ENCODE measurements at places on chromosomes 2 and 18.

DNA sequence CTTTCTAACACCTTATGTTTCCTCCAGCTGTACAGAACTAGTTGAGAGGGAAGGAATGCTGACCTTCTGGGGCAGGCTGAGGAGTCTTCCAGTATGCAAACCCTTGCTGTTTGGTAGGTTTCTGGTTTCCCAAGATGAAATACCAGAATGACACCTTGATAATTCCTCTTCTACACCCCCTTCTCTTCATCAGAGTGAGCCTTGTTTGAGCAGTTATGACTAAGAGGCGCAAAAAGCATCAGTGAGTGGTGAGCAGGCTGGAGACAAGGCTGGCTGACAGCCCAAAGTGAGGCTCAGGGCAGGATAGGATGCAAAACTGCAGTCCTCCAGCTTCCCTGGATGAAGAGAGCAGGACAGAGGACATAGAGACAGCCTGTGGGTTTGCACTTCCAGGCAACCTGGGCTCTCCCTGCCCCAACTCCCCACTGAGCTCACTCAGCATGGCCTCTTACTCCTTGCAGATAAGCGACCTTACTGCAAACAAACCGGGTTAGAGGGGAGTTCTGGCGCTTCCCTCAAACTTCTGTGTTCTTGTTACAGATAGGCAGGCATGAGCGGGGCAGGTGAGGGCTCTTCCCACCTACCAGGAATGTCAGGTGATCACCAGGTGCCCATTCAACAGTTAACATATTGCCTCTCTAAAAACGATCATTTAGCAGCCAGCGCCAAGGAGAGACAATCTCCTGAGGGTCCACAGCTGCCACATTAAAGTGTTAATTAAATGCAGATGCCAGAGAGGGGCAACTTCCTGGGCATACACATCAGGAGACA is 5.4 kb downstream of the MPPE1 start:
- DNase-seq, result no peak

DNA sequence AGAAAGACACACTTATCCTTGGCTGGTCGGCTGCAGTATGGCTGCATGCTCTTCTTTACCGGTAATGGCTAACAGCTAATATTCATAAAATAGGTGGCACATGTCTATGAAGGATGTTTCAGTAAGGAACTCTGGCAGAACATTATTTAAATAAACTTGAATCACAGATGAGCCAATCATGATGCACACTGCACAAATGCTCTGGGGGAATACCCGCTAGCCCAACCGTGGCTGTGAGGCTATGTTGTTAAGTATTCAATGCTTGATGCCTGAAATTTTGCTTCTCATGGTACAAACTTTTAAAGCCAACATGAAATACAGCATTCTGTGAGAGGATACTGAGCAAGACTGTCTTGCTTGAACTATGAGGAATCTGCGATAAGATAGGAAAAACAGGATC is 505.8 kb downstream of the ZEB2 start:
- no peak for DNase-seq

- no peak for DNase-seq
Measured at GRCh38 chr2:45237850-45238542, 228.7 kb upstream of the SIX2 start.

DNA sequence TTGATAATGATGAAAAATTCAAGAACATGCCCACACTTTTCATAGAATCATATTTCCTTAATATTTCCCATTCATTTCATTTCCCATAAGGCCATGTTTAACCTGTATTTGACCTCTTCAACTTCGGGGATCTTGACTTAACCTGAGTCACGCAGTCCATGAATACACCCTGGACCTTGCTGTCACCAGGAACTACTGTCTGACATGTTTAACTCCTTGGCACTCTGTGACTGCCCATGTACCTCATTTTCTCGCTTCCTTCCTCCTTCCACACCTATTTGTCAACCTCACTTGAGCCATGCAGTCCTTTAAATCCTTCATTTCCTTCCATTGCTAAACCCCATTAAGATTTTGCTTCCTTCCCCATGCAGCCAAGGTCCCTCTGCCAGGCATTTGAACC is 16.3 kb downstream of the ABCB11 start:
- DNase-seq, result no peak

- no peak for DNase-seq
Measured at GRCh38 chr2:7829241-7829640, 852.6 kb upstream of the ID2 start.

DNA sequence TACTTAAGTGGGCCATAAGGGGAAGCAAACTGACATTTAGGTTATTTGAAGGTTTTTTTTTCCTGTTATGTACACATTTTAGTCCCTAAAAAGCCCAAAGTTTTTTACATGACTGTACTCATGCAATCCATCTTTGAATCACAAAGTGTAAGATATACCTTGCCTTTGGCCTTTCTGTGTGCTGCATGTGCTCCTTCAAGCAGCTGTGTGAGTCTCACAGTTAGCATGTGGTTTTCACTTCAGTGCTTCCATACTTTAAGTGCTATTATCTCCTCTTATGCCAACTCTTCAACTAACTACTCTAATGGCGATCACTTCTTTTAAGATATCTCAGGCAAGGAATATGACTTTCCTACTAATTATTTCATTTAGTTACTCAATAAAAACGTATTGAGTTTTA is 597.1 kb upstream of the ACVR2A start:
- no peak for DNase-seq

DNA sequence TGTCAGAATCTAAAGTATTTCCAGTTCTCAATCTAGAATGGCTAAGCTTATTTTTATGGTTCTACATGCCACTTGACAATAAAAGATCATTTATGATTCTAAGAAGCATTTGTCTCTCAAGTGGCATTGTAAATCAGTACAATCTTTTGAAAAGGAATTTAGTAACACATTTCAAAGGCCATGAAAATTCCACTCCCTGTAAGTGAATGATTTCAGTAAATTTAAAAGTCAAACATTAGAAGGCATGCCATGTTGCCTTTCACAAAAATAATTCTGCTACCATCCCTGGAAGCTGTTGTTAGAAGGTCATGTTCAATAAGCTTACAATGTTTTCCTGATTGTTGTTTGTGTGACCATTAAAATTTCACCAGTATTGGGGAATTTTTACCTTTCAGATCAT is 142.9 kb downstream of the RPIA start:
- no peak for DNase-seq

DNA sequence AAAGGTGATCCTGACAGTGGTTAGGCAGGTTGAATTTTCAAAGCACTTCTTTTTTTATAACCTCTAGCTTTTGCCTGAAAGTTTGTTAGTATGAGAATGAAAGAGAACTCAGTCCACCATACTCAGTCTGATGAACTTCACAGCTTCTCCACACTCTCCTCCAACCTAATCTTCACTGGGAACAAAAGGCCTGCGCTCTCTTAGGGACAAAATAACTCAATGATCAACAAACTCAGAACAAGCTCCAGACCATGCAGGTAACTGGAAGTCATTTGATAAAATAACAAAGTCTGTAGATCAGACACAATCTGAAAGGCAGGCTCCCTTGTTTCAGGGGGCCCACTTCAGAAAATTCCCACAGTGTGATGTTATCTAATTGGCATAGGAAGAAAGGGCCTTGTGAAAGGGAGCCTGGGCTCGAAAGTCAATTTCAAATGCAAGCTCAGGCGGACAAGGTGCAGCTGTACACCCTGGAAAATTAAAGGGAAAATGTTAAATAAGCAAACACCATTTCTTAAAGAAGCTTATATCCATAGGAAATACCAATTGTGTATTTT is 142.2 kb downstream of the STK39 start:
- DNase-seq, result no peak

GRCh38 chr2:13611939-13612338 is 895.2 kb downstream of the TRIB2 start:
- no peak for DNase-seq

DNA sequence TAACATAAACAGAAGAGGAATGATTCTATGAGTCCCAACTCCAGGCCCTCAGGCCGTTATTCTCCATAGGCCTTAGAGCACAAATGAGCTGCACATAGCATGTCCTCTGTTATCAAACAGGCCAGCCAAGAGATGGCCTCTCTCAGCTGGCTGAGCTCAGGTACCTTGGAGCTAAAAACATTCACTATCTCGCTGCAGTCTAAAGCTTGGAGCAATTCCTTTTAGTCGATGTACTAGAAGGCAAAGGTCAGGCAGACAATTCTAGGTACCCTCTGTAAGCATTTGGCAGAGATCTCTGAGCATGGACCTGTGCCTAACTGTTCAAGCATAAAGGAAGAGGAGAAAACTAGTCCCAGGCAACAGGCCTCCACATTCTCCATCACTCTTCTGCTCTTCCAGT is 38.0 kb upstream of the ATL2 start:
- no peak for DNase-seq

GRCh38 chr2:51976623-51977022 is 944.7 kb upstream of the NRXN1 start:
- DNase-seq, result no peak

DNA sequence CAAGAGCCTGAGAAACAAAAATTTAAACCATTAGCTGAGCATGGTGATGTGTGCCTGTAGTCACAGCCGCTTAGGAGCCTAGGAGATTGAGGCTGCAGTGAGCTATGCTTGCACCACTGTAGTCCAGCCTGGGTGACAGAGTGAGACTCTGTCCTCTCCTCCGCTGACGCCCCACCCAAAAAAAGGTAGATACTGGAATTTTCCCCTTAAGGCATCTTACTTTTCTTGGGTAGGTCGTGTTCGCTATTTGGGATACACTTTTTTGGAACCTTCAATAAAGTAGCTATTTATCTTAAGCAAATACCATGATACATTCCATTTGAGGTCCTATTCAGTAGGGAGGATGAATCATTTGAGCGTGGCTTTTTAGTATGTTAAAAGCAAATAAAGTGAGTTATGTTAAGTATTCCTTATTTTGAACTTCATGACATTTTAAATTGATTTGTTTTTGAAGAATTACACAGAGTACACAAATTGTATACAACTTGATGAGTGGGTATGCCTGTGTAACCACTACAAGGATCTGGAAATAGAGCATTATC is 38.7 kb downstream of the RALBP1 start:
- no peak for DNase-seq

DNA sequence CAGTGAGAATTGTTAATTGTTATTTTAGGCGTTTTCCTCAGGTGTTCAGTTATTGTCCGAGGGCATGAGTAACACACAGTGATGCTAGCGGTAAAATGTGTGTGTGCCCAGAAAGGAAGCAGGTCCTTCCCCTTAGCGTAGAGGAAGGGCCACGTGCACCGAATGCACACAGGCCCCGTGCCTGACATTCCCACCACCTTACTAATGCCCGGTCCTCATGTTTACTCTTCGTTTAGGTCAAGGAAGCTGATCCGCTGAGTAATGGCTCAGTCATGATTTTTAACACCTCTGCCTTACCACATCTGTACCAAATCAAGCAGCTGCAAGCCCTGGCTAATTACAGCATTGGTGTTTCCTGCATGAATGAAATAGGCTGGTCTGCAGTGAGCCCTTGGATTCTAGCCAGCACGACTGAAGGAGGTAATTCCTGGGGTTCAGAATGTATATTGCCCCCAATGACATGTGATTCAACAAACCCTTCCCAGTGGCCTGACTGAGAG is 76.7 kb downstream of the MERTK start:
- DNase-seq, result no peak

- DNase-seq, result no peak
Measured at GRCh38 chr18:67980241-67980640, 463.7 kb upstream of the DSEL start.

DNA sequence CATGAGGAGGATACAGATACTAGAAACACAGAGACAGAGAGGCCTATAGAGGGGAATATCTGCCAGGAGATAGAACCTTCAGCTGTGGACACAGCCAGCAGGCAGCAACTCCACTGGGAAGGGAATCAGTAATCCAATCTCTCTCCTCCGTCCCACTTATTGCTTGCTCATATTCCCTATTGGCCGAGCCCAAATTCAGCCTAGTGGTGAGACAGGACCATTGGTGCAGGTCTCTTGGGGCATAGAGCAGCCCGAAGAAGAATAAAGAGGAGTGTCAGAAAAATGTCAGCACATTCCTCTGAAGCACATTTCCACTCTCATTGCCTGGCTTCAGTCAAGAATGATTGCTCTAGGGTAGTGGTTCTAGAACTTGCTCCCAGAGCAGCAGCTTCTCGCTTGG is 1091.5 kb upstream of the GYPC start:
- DNase-seq, result no peak

DNA sequence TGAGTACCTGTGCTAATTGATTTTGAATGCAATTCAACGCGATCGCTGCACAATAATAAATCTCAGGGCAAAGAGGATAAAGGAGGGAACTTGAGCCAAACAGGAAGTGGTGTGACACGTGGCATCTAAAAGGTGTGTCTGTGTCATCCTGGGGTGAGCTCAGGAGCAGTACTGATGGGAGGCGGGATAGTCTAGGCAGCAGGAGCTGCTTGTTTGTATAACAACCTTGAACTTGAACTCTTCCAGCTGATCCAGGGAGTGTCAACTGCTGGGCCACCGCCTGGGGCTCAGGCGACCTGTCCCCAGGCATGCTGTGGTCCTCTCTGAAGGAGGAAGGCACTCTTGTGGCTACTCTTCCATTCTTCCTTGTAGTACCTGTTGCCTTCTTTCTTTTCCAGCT is 61.2 kb downstream of the BOD1L2 start:
- DNase-seq, result no peak

- DNase-seq, result no peak
Measured at GRCh38 chr2:174688079-174688478, 76.2 kb downstream of the CHRNA1 start.

DNA sequence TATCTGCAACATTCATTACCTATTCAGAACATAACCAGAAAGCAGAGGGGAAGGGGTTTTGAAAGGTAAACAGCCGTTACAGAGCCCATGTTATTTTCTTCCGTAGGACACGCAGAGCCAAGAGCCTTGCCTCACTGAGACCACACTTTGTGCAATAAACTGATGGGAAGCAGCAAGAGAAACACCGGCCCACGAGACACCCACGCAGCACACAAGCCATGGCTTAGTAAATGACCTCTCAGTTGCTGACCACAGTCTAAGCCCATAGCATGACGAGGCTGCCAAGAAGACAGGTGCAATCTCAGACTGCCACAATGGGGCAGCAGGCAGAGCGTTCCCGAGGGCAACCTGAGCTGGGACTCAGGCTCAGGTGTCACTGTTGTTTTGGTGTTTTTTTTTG is 59.6 kb downstream of the CABYR start:
- DNase-seq, result no peak

GRCh38 chr18:80246445-80247392 is 595 bp downstream of the PARD6G start:
- no peak for DNase-seq

DNA sequence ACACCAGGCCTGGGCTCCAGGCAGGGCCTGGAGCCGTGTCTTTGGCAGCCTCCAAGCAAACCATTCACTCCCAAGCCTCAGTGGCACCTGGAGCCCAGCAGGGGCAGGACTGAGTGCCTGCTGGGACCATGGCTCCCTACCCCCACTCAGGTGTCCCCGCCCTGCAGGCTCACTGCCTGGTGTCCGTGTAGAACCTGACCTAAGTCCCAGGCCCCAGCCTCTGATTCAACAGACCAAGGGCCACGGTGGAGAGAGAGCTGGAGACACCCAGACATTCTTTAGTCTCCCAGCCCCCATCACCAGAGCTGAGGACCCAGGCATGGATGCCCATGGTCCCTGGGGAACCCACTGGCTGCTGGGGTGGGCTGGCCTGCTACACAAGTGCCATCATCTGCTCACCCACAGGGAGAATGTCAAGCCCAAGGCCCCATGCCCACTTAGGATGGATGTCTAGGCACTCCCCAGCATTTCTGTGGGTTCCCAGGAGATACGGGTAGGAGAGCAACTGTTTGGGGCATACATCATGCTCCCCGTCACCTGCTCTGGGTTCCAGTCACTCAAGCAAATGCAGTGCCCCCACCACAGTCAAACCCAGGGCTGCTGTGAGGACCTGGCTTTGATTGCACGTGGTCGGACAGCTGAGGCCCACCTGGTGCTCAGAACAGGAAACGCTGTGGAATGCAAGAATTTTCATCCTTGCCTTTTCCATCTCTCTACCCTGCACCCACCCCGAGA is 42.9 kb upstream of the ATG16L1 start:
- no peak for DNase-seq

- DNase-seq, result no peak
Measured at GRCh38 chr18:12282442-12283039, 25.5 kb upstream of the TUBB6 start.

Measured in activated naive CD4-positive, alpha-beta T cell (primary cell).